ENCODE measurements at places on chromosomes 3 and 15. TPM values are rescaled to one million over a fixed set of nuclear protein-coding genes. Genes with fewer than 3 reads are reported as not detected.

KLHL6 gene
- polyA plus RNA-seq: 11.2 TPM

MINAR1 gene
- polyA plus RNA-seq: not detected

RLBP1 gene
- polyA plus RNA-seq: not detected

MAP1A gene
- not detected for polyA plus RNA-seq

ANKRD34C gene
- not detected for polyA plus RNA-seq
